Activated naive CD4-positive, alpha-beta T cell treated with Interleukin-2 at 50 U/mL for 16 hours (primary cell): ENCODE measurements at places on chromosomes 5 and 9.

DNA sequence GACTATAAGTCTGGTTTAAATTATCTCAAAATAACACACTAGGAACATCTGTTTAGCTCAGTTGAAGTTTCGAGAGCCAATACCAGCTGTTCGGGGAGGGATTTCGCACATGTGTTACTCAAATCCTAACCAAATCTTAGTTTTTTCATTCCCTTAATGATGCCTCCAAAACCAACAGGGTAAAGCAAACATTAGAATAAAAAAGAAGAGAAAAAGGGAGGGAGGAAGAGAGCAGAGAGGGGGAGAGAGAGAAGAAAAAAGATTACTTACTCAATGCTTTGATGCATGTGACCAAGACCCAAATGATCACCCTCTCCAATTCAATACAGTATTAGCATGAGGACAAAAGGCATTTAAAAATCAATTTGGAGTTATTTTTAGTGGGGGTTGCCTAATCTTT lies 86.0 kb upstream of the NR5A1 start:
- no peak for DNase-seq

DNA sequence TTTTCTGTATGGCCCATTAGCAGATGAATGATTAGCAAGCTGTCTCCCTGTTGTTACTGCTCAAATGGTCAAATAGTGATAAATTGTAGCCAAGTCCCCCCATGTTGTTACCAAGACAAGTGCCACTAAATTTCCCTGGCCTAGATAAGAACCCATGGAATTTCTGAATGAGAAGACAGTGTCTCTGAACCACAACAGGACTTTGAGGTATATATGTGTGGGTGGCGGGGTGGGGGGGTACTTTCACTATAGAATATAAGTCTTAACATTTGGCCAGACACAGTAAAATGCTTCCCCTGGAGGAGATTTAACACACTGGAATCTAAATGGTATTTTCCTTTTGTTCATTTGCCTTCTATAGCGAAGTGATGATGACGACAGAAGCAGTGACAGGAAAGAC lies 28.7 kb downstream of the XPA start:
- DNase-seq: peak; percentile 26

DNA sequence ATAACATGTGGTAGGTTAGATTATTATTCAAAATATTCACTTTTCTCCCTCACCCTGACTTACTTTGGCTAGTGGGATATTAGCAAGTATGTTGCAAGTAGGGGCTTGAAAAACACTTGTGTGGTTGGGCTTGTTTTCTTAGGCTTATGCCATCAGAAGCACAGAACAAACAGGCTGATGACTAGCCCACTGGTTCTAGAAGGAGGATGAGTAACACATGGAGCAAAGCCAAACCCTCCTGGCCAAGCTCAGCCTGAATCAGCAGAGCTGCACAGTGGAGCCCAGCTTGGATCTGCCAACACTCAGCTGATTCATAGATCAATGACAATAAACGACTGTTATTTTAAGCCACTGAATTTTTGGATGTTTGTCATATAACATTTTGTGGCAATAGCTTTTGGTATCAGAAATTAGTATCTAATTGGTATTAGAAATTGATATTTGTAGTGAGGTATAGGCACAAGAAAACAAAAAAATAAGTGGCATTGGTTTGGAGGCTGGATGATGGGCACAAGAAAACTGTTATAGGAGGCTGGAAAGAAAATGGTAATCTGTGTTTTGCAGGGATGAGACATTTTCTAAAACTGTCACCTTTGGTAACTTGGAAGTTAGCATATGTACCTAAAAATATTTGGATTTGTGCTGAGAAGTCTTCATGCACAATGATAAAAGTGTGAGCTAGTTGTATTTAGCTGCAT lies 46.1 kb upstream of the ZBED3 start:
- DNase-seq: no peak

DNA sequence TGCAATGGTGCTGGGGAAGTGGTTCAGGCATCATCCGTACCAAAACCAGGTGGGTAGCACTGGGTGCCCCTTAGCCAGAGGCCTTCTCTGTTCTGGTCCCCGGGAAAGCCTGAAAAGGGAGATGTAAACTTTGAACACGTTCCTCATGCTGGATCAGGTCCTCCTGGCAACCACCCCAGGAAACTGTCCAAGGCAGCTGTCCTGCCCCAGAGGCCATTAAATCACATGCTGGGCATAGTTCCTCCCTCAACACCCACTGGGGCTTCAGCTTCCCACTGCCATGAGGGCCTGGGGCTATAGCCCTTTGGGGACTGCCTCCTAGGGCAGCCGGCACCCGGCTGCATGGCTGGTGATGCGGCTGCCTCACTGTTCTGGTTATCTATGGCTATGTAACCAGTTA lies 228.9 kb upstream of the MVB12B start:
- DNase-seq: no peak

- DNase-seq: no peak
These were observed 234.3 kb downstream of the FANCC start for GRCh38 chr9:95083086-95083768.

DNA sequence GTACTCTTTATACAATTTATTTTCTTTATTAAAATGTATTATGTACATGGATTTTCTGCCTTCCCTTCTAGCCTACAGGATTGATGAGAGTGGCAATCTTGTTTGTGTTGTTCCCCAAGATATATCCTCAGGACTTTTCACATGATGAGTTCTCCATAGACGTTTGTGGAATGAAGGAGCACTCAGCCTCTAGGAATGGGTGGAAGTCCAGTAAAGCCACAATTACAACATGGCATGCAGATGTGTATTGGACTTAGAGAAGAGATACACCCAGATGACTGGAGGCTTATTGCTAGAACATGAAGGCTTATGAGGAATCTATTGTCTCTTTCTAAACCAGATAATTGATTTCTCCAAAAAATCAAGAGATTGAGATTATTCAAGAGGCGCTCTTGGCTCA lies 8.2 kb upstream of the DOCK2 start:
- no peak for DNase-seq
